ENCODE measurements at places on chromosomes 2 and 18.

GRCh38 chr2:117519238-117519637, 295.3 kb upstream of the DDX18 start:
- no peak for DNase-seq

DNA sequence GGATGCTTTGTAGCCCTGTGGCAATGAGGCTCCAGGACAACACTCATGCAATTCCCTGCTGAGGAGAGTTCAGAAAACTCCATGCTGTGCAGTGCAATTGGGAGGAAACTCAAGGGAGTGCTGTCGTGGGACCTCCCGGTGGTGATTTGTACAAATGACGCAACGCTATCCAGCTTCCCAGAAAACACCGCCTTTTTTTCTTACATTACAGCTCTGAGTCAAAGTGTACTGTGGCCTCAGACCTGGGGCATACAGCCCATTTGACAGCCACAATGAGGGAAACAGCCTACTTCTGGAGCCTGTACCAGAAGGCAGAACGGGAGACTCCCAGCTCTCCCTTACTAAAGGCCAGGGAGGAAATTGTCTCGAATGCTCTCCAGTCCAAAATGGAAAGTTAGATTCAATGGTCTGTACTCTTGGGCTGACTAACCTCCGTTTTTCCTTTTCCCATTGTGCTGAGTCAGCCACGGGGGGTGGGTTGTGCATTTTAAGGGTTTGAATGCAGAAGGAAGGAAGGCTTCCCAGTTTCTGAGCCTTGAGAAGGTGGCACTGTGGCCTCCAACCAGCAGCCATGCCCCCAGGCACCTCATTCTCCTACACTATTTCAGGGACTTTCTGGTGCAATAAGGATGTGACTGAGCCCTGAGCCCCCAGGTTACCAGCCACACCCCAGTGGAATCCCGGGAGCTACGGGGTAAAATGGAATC, 16.4 kb upstream of the CYP1B1 start:
- peak; percentile 94 for DNase-seq

DNA sequence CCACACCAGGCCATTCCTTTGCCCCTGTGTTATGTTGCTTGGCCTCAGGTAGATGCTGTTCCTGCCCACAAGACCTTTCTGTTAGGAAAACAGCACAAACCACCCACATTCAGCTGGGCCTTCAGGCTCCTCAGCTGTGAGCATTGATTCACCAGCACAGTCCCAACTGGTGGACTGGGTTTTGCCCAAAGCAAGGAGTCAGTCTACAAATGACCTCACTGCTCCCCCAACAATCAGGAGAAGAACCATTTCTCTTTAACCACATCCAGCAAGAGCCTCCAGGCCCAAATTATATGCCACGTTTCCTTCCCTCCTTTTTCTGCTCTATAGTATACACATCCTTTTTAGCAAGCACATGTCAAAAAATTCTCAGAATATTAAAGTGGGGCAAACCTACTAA, 5.2 kb downstream of the TMEM163 start:
- DNase-seq: no peak

GRCh38 chr2:69914950-69915945, at the start of gene MXD1:
Gene MXD1, plus strand, starts transcription at chr2:69915109. Its CDS starts 222 bp downstream, at chr2:69915331.
- peak; percentile 26 for DNase-seq

Measured in iris pigment epithelial cell (primary cell).